Endothelial cell (in vitro differentiated cells): ENCODE measurements at places on chromosomes 1 and 21.

DNA sequence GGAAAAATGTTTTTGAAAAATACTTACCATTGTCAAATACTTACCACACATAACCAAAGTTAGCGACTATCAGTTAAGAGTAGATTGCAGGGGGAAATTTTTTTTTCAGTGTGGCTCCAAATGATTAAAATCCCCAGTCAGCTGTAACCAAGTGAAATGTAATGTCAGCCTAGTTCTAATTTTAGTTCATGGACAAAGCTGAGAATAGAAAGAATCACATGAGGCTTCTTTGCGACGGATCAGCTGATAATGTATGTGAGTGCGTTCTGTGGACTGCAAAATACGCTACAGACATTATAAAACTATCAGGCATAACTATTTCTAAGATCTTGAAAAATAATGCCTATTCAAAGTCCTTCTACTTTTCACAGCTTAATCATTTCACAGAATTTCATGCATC, at the start of gene LRRC39:
Gene LRRC39, minus strand, starts transcription at position 166 of the 400 bp plus-strand sequence. CDS start 9,740 bp downstream, outside the sequence.
- H3K36me3 ChIP-seq: no peaks in the 10 kb centered on the region
- H3K4me1 ChIP-seq: no peaks in the 10 kb centered on the region
- H3K27me3 ChIP-seq: peaks cover 2% of the 10 kb centered on the region
- DNase-seq: no peak
- H3K27ac ChIP-seq: no peak within 1 kb of the TSS

DNA sequence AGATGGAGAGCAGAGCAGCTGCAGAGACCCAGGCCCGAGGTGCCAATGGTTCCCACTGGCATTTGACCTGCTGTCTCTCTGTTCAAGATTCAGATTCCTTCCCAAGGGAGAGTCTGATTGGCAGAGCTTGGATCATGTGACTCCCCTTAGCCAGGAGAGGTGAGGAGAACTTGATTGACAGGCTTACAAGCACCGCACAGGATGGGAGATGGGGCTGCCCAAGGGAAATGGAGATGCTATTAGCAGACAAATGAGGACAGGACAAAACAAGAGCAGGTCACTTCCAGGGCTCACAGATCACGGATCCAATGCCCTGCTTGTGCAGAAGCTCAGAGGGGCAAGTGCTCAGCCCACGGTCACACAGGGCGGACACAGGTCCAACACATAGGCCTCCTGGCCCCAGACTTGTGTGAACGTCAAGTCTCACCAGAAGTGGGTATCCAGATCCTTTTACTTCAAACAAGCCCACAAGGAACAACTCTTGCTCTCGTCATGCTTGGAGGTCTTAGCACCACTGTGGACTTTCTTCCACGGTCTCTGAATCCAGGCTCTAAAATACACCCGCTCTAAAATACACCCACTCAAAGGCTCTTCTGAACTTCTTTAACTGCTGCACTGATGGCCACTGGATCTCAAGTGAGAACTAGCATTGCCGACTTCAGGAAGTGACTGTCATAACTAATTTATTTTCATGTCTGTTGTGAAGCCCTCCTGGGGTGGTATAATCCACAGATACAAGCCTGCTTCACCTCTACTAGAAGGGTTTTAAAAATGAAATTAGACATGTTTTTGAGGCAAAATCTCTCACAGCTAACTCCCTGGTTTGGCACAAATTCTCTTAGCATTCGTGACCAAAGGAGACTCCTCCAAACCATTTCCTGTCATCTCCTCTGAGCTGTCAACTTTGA, 274.9 kb downstream of the RRAGC start:
- H3K36me3 ChIP-seq: no peaks in the 10 kb centered on the region
- no peak overlapping the region for H3K27ac ChIP-seq
- H3K27me3 ChIP-seq: peaks cover 7% of the 10 kb centered on the region
- no peak overlapping the region for H3K4me3 ChIP-seq
- no peaks in the 10 kb centered on the region for H3K4me1 ChIP-seq

GRCh38 chr1:46581681-46582455, 22.2 kb downstream of the MKNK1 start:
- peaks cover 1% of the 10 kb centered on the region for H3K27me3 ChIP-seq
- peak overlapping the region; percentile 35 for H3K4me3 ChIP-seq
- peak overlapping the region; percentile 30 for H3K27ac ChIP-seq
- H3K36me3 ChIP-seq: peaks cover 52% of the 10 kb centered on the region
- no peak for DNase-seq

DNA sequence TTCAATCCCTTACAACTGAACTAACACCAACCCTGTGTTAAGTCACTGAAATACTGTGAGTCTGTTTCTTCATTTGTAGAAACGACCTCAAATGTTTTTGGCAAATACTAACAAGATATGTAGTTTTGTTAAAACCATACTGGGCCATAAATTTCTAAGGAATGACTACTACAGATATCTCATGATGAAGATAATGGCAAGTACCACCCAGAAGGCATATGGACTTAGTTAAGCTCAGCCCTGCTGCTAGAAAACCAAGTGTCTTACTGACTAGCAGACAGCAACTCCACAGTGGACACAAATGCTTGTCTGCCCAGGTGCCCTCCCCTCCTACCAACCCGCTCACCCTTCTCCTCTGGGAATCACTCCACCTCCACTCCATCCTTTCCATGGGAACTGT, 44.5 kb upstream of the BMP8B start:
- peaks cover 1% of the 10 kb centered on the region for H3K27me3 ChIP-seq
- DNase-seq: no peak
- H3K36me3 ChIP-seq: no peaks in the 10 kb centered on the region

GRCh38 chr1:19975423-19976193, 3.8 kb downstream of the PLA2G2A start:
- peaks cover 7% of the 10 kb centered on the region for H3K27me3 ChIP-seq
- peaks cover 9% of the 10 kb centered on the region for H3K4me1 ChIP-seq
- no peak overlapping the region for H3K27ac ChIP-seq
- no peak overlapping the region for H3K4me3 ChIP-seq

DNA sequence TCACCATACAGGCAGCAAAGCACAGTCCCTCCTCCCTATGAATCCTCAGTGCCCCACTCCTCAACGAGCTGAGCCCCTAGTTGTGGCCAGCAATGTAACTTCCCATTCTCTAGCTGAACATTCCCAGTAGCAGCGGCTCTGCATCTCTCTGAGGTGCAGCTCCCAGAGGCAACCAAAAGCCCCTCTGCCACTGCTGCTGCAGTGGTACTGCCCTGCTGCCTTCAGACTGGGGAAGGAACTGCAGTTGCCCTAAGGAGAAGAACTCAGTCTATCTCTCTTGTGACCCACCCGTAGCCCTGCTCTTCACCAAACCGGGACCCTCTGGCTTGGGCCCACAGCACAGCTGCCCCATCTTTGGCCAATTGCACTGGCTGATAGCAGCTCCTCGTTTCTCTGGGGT, 31.6 kb downstream of the PYHIN1 start:
- no peaks in the 10 kb centered on the region for H3K36me3 ChIP-seq
- no peaks in the 10 kb centered on the region for H3K4me1 ChIP-seq
- peaks cover 4% of the 10 kb centered on the region for H3K27me3 ChIP-seq
- no peak overlapping the region for H3K4me3 ChIP-seq
- no peak for DNase-seq

DNA sequence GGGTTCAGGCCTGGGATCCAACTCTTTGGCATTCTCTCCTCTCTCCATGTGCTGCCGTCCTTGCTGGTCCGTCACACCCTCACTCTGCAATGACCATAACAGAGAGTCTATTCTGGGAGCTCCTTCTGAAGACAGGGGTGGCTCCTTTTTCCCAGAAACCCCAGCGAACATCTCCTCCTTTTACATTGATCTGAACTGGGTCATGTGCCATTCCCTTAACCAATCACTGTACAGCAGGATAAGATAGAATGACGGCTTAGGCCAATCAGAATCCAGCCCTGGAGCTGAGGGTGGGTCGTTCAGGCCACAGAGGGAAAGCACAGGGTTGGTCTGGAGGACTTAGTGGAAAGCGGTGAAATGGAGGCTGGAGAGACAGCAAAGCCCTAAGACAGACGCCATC, 740.1 kb downstream of the MATN1 start:
- no peak for DNase-seq
- H3K27me3 ChIP-seq: peaks cover 1% of the 10 kb centered on the region
- H3K4me3 ChIP-seq: no peak overlapping the region
- H3K4me1 ChIP-seq: peaks cover 15% of the 10 kb centered on the region

GRCh38 chr1:69528376-69528775, 39.3 kb upstream of the LRRC7 start:
- no peaks in the 10 kb centered on the region for H3K27me3 ChIP-seq
- no peaks in the 10 kb centered on the region for H3K36me3 ChIP-seq
- no peak overlapping the region for H3K27ac ChIP-seq
- H3K4me3 ChIP-seq: no peak overlapping the region

DNA sequence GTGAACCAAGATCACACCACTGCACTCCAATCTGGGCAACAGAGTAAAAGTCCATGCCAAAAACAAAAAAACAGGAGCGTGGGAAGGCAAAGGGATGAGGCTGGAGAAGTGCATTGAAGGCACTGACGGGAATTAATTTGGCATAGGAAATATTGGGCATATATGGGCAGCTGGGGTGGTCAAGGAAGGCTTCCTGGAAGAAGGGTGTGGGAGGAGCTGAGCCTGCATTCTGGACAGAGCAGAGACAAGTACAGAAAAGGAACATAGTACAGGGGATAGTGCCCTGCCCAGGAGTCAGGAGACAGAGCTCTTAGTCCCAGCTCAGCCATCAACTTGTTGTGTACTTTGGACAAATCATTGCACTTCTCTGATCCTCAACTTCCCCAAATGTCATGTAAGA, 11.7 kb downstream of the SDC3 start:
- DNase-seq: no peak
- H3K36me3 ChIP-seq: peaks cover 8% of the 10 kb centered on the region
- H3K27ac ChIP-seq: no peak overlapping the region
- no peak overlapping the region for H3K4me3 ChIP-seq
- peaks cover 11% of the 10 kb centered on the region for H3K27me3 ChIP-seq

DNA sequence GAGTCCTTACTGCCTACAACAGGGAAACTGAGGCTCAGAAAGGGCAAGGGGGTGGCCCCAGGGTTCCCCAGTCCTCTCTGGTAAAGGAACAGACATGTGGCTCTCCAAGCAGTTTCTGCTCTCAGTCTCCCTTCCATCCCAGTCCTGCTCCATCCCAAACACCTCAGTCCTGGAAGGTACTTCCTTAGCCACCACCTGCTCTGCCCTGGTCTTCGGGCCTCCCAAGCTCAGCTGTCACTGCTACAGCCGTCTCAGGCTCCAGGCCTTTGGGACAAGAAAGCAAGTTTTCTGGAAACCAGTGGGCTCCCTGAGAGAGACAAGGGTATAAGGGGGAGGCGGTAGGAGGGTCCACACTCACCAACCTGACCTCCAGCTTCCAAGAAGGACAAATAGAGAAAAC, 23.1 kb upstream of the ADGRB2 start:
- H3K4me1 ChIP-seq: peaks cover 12% of the 10 kb centered on the region
- peak overlapping the region; percentile 76 for H3K4me3 ChIP-seq
- H3K36me3 ChIP-seq: no peaks in the 10 kb centered on the region
- no peak overlapping the region for H3K27ac ChIP-seq
- DNase-seq: no peak
- H3K27me3 ChIP-seq: peaks cover 13% of the 10 kb centered on the region

GRCh38 chr1:210397252-210397651, 68.5 kb downstream of the HHAT start:
- DNase-seq: no peak
- no peak overlapping the region for H3K27ac ChIP-seq
- H3K4me1 ChIP-seq: no peaks in the 10 kb centered on the region
- H3K36me3 ChIP-seq: no peaks in the 10 kb centered on the region

DNA sequence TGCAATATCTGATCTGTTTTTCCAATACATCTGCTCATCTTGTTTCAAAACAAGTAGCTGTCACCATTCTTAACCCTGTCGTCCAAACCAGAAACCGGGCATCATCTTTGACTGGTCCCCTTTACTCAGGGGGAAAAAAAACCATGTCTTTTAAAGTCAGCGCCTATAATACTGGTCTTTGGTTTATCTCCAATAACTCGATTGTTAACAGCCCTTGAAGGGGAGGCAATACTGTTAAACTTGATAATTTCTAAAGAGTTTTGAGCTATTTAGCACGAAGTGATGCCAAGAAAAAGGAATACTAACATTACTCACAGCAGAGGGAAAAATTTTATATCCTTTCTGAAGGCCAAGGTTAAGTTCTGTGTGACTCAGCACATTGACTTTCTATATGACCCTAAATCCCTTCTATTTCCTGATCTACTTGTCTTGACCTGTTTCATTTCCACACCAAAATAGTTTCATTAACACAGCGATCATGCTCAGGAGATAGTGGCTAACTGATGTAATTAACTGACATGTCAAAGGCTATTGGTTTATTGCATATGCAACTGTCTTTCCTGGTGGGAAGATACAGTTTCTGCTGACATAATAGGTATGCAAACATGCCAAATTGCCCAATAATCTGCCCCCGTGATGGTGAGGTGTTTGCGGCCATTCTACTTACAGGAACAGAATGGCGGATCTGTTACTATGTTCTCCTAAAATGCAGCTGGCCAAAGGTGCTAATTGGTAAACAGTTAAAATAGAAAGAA, 59.1 kb downstream of the NFIA start:
- DNase-seq: no peak
- H3K4me1 ChIP-seq: peaks cover 20% of the 10 kb centered on the region
- peaks cover 4% of the 10 kb centered on the region for H3K27me3 ChIP-seq
- H3K4me3 ChIP-seq: no peak overlapping the region

DNA sequence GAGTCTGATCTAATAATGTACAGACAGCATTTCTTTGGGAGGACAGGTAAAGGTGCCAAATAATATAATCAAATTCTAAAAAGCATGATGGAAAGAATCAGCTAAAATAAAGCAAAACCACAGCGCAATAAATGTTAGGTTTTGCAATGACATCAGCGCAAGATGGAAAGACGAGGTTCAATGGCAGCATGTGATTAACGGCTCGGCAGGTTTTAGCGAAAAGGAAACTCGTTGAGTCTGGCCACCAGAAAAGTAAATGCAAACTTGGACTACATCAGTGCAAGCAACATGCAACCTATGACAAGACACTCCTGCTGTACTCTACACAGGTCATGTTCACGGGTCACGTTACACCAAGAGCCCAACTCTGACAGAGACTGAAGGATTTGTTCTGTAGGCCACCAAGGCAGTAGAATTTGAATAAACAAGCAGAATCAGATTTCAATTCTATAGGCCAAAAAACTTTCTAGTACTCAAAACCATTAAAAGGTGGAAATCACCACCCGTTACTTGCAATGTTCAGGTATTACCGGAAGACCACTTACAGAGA, 4.5 kb downstream of the SIPA1L2 start:
- H3K36me3 ChIP-seq: peaks cover 10% of the 10 kb centered on the region
- H3K4me3 ChIP-seq: peak overlapping the region; percentile 43
- no peaks in the 10 kb centered on the region for H3K27me3 ChIP-seq
- no peak overlapping the region for H3K27ac ChIP-seq

GRCh38 chr1:203320591-203321272, 15.4 kb downstream of the BTG2 start:
- H3K36me3 ChIP-seq: peaks cover 5% of the 10 kb centered on the region
- peaks cover 4% of the 10 kb centered on the region for H3K27me3 ChIP-seq
- peak overlapping the region; percentile 80 for H3K4me3 ChIP-seq
- peaks cover 63% of the 10 kb centered on the region for H3K4me1 ChIP-seq
- peak overlapping the region; percentile 80 for H3K27ac ChIP-seq

- H3K36me3 ChIP-seq: no peaks in the 10 kb centered on the region
- no peak overlapping the region for H3K27ac ChIP-seq
- H3K4me3 ChIP-seq: no peak overlapping the region
- H3K27me3 ChIP-seq: no peaks in the 10 kb centered on the region
These were observed 715.0 kb upstream of the ADAMTS5 start for GRCh38 chr21:27681841-27682240.
